AG04450 (cell line): ENCODE measurements at places on chromosomes 3 and 15.
A peak's percentile ranks its signal among the peaks of the same experiment; 100 is the strongest.

GRCh38 chr3:111737706-111738086 lies 121.4 kb upstream of the PHLDB2 start:
- DNase-seq: peak; percentile 92

DNA sequence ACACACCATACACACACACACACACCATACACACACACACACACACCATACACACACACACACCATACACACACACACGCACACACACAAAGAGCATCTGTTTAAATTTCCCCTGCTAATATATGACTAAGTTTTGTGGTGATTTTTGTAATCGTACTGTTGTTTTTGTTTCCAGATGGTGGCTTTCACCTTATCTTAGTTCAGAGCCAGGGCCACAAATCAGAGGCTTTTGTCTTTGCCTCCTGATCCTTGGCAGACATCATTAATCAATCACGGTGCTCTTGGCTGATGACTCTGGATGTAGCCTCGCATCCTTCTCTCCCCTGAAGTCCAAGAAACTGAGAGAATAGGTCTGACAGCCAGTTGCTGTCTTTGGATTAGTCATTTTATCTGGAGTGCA lies 52.1 kb downstream of the EDEM1 start:
- DNase-seq: no peak

DNA sequence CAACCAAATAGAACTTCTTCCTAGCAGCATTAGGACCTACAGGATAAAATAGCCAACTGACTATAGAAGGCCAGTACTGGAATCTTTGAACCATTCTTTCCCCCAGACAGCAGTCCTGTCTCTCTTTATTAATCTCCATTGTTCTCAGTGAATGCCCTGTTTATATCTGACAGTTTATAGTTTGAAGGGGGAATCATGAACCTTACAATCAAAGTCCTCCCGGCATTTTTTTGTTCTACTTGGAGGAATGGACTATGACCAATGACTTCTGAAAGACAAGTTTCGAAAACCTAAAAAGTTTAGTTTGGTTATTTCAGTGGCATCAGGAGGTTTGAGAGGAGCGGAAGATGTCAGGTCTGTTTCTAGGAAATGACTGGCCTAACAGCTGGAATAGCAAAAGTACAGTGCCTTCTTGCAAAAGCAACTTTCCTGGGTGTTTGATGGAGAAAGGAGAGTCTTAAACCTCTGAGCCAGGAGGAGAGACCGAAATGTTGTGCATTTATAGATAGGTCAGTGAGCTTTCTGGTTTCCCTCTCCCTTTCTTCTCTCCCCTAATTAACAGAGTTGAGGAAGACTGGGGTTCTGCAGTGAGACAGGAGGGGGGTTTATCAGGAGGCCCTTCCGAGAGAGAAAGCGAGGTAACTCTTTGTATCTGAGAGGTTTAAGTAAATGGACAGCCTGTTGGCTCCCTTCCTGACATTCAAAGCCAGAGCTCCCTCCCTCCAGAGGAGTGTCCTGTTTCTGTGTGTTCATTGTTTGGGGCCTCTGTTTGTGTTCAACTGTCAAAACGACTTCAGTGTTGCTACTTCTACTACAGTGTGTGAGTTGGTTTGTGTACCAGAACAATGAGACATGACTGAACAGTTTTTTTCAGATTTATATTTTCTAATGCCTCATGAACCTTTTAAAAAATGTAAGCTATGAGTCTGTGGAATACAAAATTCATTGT lies 383.0 kb upstream of the RARB start:
- DNase-seq: no peak

- DNase-seq: no peak
Measured at GRCh38 chr15:81030301-81030750, 29.6 kb downstream of the TLNRD1 start.

GRCh38 chr15:92733090-92733933 lies 77.7 kb upstream of the FAM174B start:
- DNase-seq: no peak

- DNase-seq: peak; percentile 16
Measured at GRCh38 chr3:160478338-160478737, 28.8 kb upstream of the TRIM59 start.

DNA sequence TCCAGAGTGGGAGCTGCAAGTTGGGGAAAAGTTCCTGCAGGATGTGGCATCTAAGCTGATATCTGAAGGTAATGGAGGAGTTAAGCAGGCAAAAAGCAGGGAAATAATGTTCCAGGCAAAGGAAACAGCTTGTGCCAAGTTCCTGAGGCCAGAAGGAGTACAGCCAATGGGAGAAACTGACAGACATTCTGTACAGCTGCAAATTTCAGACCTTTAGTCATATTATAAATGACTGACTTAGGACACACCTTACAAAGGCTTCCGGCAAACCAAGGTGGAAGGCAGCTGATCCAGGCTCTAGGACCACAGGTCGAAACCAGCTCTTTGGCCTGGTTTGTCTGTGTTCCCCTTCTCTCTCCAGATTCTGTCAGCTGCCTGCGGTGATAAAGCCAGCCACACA lies 9.3 kb downstream of the WWTR1 start:
- no peak for DNase-seq

GRCh38 chr15:27025481-27025966 lies 54.5 kb downstream of the GABRG3 start:
- DNase-seq: no peak

DNA sequence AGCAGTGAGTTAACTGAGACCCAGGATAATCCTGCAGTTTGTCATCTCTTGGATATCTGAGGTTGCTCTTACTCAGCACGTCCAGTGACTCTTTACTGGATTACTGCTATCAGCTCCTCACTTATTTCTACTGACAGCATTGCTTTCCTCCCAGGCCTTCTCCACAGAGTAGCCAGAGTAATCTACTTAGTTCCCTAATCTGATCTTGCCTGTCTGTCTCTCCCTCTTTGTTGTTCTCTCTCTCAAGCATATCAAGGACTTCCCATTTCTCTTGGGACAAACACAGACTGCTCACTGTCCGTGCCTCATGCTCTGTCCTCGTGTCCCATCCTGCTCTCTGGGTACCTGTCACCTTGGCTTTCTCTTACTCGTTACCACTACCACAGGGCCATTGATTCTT lies 376.2 kb downstream of the FEZF2 start:
- DNase-seq: no peak

GRCh38 chr3:153182501-153183293 lies 20.7 kb downstream of the RAP2B start:
- DNase-seq: no peak

DNA sequence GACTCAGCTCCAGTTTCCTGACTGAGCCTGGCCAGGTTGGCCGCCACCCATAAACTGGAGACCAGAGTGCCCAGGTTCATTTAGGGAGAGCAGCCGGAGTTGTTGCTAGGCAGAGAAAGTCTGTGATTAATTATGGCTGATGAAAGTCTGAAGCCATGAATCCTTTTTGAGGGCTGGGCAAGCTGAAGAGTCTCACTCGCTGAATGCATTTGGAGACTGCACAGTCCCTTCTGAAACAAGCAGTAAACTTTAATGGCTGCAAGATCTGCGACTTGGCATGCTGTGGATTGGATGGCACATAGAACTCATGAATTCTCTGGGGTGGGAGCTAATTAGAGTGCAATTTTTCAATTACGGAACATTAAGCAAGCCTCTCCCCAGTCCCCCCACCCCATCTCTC lies 282.1 kb downstream of the RPLP1 start:
- no peak for DNase-seq

DNA sequence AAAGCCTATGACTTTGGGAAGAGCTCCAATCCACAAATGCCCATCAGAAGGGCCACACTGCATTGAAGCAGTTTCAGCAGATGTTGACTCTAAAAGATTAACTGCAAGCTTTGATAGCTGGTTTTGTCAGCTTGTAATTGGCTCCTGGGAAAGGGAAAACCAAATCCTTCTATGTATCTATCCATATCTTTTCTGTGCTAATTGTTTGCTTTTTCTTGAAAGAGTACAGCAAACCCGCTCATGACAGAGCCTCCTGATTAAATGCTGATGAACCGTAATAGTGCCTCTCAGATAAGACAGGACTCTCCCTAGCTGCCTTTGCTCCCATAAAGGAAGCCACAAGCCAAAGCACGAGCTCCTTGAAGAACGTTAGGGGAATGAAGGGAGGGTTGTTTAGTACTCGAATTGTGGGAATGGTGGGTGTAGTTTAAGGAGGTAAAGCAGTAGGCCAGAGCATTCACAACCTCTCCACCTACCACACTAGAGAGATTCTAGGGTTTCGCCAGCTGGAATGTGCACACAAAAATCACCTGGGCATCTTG lies 33.6 kb upstream of the LRIG1 start:
- DNase-seq: no peak

DNA sequence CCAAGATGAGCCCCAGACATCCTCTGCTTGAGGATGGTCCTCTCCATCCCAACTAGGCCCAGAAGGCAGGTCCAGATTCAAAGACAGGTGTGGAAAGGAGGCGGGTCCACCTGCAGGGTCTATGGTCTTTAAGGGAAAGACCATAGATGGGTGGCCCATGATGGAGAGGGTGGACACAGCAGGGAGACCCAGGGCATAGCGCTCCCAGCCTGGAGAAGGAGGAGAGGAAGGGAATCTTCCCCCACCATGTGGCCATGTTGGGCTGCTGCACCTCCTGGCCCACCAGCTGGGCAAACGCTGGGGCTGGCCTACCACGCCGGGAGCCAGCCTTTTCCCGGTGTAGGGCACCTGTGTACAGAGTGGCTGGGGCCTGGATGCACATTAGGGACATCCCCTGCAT lies 265.2 kb upstream of the TLE3 start:
- no peak for DNase-seq

DNA sequence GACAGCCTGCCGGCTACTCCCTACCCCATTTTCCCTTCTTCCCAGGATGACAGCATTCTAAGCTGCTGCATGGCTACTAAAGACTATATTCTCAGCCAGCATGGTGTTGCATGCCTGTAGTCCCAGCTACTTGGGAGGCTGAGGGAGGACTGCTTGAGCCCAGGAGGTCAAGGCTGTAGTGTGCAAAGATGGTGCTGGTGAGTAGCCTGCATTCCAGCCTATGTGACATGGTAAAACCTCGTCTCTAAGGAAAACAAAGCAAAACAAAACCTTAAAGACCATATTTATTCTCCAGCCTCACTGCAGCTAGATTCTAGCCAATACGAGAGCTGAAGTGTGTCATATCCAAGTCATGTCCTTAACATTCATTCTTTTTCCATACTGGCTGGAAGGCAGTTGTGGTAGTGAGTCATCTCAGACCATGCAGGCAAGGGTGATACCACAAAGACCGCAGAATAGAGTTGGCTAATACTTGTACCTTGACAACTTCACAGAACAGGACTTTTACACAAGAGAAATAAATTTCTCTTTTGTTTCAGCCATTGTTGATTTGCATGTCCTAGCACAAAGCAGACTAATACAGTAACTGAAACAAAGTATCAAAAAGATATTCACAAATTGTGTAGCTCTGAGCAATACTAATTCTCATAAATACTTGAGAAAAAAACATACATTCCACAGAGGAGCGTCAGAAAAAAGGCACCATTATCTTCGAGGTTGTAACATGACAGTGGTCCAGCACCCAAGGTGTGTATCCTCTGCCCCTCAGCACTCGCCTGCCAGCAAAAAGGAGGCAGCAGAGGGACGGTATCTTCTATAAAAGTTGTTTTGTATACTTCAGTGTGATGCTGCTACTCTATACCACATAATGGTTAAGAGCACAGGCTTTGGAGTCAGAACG lies 14.8 kb downstream of the PBRM1 start:
- peak; percentile 99 for DNase-seq

DNA sequence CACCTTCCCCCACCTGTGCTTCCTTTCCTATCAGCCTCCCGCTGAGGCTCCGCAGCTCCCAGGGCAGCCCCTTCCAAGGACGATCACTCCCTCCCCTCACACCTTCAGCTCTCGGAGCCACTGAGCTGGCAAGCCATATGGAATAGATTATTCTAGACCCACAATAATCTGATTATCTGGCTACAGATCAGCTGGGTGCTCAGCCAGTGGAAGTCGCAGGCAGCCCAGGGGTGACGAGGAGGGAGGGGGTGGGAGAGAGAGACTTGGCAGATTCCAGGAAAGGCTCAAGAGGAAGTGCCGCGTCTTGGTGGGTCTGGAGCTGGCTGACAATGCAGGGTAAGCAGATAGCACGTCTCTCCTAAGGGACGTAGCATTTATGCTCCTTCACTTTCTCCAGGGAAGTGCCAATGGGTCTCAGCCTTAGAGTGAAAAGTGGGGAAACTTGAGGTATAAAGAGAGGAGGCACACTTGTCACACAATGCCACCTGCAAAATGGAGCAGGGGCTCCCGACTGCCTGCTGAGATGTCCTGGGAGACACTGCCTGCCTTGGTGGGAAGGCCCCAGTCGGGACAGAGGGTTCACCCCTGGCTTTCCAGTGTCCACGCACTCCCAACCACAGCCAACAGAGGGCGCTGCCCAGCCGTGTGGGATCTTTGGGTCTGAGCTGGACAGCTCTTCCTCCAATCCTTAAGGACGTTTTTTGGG lies 9.4 kb upstream of the MESP1 start:
- DNase-seq: no peak

- DNase-seq: no peak
Measured at GRCh38 chr3:148796799-148797198, 30.8 kb upstream of the CPB1 start.

GRCh38 chr15:66662522-66662921 lies 39.5 kb upstream of the SMAD6 start:
- no peak for DNase-seq

DNA sequence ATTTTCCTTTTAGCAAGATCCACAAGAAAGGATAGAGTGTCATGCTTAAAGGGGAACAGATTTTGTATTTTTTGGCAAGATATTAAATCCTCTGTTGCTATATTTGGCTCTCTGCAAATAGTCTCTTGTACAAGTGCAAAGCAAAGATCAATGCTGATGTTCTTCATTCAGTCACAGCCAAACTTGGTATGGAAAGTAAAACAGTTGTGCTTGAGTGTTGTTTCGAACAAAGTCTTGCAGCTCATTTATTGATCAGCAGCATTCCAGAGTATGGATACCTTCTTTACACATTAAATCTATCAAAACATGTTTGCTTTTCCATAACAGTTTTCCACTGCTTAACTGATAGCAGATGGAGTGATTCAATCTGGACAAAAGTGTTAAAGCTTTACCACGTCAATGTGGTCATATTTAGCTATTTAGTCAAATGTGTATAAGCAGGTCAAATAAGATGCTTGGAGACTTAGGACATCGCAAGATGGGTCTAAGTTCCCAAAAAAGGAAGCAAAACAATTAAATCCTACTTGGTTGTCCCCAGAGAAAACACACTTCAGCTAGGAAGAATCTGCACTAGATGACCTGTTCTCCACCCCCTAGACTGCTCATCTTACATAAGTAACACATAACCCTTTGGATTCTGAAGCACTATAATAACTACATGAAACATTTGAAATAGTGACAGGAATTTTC lies 52.4 kb downstream of the VGLL3 start:
- DNase-seq: peak; percentile 55

- DNase-seq: no peak
Measured at GRCh38 chr15:99345832-99346462, 94.7 kb downstream of the LRRC28 start.

GRCh38 chr15:40582726-40583246 lies 11.3 kb upstream of the KNL1 start:
- no peak for DNase-seq
